ENCODE measurements at places on chromosomes 2 and 18.

DNA sequence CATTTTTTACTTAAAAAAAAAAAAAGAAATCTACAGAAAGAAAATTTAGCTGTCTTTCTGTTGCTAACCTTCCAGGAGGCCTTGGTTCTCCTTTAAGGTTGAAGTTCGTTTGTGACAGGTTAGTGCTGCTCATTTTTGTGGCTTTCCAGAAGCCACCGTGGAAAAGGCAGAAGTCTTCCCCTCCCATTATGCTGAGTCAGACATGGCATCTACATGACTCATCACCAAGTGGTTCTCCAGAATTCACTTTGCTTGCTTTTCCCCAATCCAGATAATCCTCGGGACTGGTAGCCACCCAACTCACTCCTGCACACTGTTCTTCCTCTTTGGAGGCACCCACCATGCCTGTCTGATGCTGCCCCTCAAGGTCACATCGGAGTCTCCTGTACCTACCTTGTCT is 228.7 kb downstream of the PIK3C3 start:
- no peak for DNase-seq

- DNase-seq = no peak
Observed at GRCh38 chr2:5546181-5546580, 146.0 kb upstream of the SOX11 start.

DNA sequence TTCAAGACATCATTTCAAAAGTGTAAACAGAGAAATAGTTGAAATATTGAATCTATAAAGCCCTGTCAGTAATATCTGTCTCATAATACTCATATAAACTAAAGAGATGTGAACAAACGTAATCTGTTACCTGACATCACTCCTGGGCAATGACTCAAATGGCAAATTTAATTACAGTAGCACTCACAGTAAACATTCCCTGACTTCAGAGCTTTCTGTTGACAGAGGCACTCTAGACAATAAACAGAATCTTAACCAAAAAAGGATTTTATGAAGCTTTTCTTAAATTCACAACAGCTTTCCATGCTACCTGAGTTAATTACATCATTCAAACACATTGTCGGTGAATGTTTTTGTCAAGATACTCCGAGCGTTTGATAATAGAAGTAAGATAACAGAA is 128.1 kb upstream of the PDE1A start:
- DNase-seq = no peak

- DNase-seq = no peak
Observed at GRCh38 chr2:110858135-110858725, 125.9 kb downstream of the ACOXL start.

GRCh38 chr2:54897420-54898310 is 152.6 kb downstream of the RTN4 start:
- no peak for DNase-seq

- no peak for DNase-seq
Observed at GRCh38 chr2:136128905-136129304, 11.0 kb upstream of the CXCR4 start.

Data from stimulated activated CD8-positive, alpha-beta memory T cell treated with anti-CD3 and anti-CD28 coated beads, Interleukin-7, amount 100 ng/mL, for 48 hours (primary cell).